ENCODE measurements at places on chromosomes 16 and 17.

DNA sequence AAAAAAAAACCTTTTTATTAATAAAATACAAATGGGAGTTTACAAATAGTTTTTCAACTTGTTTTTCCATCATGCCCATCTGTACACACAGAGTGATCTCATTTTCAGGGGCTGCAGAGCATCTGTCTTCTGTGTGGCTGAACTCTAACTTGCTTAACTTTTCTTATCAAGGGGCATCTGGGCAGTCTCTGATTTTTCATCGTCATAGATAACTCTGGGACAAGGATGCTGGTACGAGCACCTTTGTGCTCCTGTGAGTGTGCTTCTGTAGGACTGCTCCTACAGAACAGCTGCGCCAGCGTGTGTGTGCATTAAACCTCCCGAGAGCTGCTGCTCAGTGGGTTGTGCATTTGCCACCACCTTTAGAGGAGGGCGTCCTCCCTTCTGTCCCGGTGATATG lies 34.6 kb upstream of the TAC4 start:
- DNase-seq: no peak

DNA sequence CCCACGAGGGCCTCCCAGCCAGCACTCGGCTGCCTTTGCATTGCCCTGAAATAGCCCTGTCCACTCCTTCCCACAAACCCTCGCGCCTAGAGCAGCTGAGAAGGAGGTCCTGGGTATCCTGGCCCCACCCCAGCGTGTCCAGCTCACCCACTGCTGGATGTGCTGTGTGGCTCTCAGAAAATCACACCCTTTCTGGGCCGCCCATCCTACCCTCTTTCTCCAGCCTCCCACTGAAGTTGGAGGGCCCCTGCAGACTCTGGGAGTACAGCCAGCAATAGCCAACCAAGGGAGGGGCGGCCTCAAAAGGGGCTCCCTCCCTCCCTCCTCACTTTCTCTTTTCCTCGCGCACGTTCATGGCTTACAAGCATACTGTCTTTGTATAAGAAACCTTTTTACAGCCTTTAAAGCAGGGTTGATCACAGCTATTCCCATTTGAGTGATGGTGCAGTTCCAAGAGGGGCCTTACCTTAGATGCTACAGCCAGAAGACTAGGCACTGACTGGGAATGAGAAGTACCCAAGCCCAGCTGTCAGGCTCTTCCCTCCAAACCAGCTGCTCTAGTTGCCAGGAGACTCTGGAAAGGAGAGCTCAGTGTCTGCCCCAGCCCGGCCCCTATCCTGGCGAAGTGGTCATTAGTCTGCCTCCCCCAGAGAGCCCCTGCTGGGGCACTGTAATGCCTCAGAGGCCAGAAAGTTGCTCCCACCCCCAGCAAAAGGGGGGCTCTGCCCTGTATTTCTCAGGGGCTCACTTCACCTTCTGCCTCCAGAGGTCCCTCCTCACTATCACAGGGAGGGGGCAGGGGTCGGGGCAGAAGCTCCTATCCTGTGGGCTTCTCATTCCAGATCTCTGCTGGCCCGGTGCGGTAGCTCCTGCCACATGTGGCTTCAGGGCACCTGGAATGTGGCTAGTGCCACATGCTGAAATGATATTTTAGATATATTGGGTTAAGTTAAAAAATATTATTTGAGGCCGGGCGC lies 38.1 kb downstream of the DCAKD start:
- no peak for DNase-seq

DNA sequence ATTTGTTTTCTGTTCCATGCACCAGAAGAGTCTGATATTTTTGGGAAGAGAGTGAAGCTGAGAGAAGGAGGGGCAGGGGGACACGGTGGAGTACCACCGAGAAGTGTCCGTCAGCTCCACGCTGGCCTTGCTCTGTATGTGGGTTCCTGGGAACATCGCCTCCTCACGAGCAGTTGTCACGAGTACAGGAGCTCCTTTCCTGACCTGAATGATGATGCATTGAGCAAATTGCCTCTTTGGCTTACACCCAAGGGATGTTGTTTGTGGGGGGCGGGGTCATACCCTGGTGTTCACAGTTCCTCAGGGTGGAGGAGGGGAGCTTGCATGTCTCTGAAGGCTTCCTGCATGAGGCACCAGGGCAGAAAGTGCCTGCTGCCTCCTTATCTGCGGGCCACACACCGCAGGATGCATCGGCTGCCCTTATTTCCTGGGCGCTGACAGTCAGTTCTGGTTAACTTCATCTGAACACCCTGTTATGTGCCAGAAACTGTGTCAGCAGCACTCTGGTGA lies 36.2 kb downstream of the RGS9 start:
- DNase-seq: no peak

DNA sequence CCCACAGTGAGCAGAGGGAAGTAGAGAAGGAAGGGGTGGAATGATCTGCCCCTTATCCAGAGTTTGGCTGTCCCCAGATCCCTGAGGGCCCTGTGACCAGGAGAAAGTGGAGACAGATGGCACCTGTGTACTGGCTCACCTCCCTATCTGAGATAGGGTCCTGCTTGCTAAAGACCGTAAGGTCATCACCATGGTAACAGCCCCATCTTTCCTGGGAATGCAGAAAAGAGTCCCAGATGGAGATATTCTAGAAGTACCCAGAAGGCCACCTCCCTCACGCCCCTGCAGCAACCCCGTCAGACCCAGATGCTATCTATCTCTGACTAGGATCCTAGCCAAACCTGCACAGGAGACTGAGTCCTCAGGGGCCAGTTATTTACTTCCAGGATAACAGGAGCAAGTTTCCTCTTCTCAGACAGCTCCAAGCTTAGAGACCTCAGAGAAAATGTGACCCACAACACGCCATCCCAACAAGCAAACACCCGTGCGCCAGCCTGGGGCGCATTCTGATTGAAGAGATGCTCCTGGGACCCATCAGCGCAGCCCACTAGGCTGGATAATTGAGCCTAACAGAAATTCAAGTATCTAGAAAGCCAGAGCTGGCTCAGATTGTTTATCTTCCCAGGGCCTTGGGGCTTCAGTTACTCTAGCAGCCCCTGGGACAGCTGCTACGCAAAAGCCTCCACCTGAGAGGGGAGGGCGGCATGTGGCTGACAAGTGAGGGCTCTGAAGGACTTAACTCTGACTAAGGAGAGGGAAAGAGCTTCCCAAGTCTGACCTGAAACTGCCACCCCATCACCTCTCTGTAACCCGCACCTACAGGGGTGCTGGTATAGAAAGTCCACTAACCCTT lies 1.9 kb downstream of the ORMDL3 start:
- no peak for DNase-seq

- DNase-seq: no peak
Measured at GRCh38 chr17:20800146-20800545, 220.6 kb downstream of the CDRT15L2 start.

DNA sequence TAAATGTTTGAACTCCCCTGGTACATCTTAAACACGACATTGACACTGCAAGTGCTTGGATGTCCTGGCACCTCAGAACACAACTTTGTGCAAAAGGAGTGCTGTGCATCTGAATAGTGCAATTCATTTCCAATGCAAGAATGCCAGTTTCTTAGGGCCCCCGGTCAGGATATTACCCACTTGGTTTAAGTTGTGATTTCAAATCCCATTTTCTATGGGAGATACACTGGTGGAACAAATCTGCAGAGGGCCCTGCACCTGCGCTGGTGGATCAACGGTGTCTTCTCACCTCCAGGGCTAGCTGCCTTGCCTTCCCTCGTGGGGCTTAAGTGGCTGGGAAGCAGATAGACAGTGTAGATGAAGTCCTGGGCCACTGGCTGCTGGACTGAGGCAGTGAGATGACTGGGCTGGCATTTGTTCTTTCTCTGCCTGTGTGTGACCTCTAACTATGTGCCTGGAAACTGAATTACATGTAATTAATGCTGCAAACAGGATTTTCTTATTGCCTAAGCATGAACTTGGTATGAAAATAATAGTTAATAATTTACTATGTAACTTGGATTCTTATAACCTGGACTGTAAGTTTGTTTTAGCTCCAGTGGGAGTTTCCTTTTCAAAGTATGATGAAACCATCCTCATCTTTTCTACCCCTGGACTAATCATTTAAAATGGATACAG lies 20.9 kb downstream of the HAPSTR1 start:
- no peak for DNase-seq

- no peak for DNase-seq
Measured at GRCh38 chr17:16178836-16179235, 36.5 kb downstream of the NCOR1 start.

DNA sequence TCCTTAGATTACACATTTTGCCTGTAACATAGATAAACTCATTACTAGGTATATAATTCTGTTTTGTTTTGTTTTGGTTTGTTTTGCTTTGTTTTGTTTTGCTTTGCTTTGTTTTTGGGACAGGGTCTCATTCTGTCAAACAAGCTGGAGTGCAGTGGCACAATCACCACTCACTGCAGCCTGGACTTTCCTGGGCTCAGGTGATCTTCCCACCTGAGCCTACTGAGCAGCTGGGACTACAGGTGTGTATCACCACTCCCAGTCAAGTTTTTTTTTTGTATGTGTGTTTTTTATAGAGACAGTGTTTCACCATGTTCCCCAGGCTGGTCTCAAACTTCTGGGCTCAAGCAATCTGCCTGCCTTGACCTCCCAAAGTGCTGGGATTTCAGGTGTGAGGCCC lies 1.3 kb upstream of the CCL4L2 start:
- no peak for DNase-seq

GRCh38 chr17:32993977-32994376 lies 2.3 kb downstream of the SPACA3 start:
- DNase-seq: no peak

- DNase-seq: no peak
Measured at GRCh38 chr17:65049085-65049756, 7.3 kb downstream of the GNA13 start.

GRCh38 chr17:34616148-34616547 lies 36.8 kb downstream of the TMEM132E start:
- DNase-seq: no peak

DNA sequence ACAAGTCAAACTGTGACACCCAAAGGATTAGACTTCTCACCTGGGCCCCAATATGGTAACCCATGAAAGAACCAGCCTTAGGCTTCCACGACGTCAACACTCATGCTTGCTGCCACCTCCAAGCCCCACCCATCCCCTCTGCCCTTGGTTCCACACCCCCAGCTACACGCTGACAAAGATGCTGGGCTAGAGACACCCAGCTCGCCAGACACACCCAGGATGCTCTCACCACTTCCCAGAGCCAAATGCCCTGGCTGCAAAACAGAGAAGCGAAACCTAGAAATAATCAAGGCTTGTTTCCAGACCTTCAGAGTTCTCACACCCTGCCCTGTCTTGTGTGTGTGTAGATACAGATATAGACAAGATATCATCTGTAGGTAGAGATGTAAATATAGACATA lies 26.0 kb upstream of the ADCY9 start:
- DNase-seq: no peak

DNA sequence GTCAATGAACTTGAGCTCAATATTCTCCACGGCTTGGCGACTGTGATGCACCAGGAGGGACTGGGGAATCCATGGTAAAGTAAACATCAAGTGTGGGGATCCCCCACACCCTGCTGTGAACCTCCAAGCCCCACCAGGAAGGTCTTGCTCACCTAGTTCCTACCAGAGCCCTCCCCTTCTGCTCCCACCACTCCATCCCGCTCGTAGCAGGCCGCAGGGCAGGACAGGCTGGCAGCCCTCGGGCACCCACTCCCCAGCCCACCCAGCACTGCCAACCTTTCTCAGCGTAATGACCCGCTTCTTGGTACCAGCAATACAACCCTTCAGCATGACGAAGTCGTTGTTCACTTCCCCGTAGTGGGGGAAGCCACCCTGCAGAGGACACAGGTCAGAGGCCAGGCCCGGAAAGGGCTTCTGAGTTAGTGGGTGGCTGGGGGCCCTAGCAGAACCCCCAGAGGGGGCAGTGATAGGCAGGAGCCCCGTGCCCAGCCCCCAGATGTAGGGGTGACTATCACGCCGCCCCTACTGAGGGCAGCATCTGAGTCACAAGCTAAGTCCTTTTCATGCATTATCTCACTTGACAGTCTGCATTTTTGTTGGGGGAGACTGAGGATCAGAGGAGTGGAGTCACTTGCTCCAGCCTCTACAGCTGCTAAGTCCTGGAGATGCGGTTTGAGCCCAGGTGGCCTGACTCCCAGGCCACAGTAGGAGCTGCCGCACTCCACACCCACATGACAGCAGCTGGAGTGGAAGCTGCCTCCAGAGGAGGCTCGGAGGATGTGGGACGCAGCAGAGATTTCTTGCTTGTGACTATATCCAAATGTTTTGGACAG lies 2.8 kb upstream of the MSRB1 start:
- no peak for DNase-seq

GRCh38 chr16:86449446-86450095 lies 60.8 kb upstream of the FOXF1 start:
- DNase-seq: peak; percentile 32

- DNase-seq: no peak
Measured at GRCh38 chr16:58011652-58012051, 10.4 kb downstream of the USB1 start.

DNA sequence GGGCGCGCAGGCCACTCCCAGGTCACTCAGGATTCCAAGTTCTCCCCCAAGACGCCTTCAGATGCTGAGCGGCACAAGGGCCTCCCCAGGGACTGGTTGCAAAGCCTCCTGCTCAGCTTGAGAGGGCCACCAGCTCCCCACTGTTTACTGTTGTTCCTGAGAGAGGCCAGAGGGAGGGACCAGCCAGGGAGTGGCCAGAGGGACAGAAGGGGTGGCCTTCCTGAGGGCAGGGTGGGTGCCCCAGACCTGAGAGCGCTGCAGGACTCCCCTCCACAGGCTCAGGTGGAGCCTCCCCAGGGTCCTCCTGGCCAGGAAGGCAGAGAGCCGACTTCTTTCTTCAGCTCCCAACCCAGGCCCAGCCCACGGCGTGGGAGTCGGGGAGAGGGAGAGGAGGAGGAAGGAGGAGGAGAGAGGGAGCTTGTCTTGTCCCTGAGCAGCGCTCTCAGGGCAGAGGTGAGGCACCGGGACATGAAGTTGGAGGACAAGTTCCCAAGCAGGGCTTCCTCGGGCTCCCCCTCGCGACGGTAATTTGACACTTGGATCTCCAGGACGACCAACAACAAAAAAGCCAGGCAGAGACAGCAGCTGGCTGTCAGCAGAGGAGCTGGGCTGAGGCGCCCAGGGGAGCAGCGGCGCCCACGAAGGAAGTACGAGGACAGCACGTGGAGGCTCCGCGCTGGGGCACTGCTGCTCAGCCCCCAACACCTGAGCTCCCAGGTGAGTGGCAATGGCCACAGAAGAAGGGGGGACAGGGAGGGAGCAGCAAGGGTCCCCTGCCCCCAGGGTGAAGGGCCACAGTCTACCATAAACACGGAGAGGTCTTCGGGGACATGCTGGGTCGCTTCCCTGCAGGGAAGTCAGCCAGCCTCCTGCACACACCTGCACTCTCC lies 497 bp downstream of the SMIM5 start:
- DNase-seq: peak; percentile 82

DNA sequence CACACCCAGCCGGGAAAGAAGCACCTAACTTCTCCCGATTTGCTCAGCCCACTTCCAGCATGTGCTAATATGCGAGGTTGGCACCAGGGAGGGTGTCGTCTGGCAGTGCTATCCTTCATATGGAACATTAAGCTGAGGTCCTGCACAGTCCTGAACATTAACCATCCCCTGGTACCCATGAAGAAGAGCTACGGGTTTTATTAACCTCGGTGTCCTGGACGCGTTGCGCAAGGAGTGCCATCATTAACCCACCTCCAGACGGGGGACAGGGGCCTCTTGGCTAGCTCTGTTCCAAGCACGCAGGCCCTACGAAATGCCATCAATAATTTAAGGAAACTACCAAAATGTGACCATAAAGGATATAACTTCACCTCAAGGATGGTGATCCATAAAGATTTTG lies 193.5 kb downstream of the MAF start:
- no peak for DNase-seq

GRCh38 chr16:72502594-72503005 lies 330.6 kb upstream of the PMFBP1 start:
- DNase-seq: no peak

All from hematopoietic multipotent progenitor cell (in vitro differentiated cells).